ENCODE measurements at places on chromosomes 11 and 22.
A peak's percentile ranks its signal among the peaks of the same experiment; 100 is the strongest.

GRCh38 chr11:12746593-12747097 lies 72.4 kb downstream of the TEAD1 start:
- no peak for DNase-seq

DNA sequence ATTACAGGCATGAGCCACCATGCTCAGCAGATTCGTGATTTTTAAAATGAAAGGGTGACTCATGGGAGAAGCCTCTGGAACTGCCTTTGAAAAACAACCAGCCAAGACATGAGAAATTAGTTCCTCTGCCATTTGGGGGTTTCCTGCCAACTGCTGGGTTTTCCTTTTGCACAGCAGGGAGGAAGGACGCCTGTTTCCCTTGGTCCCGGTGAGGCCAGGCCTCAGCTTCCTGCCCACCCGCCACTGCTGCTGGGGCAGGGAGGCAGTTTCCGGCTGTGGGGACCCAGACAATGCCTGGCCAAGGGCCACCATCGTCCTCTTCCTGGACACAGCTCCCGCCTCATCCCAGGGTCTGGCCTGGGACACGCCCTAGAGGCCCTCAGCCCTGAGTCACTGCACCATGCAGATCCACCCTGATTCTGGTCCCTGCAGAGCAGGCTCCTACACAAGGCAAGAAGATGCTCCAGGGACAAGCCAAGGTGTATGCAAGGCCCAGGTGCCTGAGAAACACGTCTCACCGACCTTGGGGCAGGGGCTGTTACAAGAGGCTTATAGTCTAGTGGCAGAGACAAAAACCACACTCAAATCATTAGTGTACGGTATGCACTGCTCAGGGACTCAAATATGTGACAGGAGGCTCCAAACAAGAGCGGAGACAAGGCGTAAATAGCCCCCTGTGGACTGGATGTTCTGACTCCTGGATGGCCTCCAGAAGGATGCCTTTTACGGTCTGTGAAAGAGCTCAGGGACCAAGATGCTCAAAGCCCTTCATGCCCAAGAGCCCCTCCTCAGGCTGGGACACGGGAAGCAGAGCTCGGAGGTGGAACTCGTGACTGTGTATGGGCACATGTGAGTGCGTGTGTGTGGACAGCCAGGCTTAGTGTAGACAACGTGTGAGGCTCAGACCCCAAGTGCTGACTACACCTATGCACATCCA lies 10.0 kb downstream of the PPM1F start:
- DNase-seq, result peak; percentile 11

DNA sequence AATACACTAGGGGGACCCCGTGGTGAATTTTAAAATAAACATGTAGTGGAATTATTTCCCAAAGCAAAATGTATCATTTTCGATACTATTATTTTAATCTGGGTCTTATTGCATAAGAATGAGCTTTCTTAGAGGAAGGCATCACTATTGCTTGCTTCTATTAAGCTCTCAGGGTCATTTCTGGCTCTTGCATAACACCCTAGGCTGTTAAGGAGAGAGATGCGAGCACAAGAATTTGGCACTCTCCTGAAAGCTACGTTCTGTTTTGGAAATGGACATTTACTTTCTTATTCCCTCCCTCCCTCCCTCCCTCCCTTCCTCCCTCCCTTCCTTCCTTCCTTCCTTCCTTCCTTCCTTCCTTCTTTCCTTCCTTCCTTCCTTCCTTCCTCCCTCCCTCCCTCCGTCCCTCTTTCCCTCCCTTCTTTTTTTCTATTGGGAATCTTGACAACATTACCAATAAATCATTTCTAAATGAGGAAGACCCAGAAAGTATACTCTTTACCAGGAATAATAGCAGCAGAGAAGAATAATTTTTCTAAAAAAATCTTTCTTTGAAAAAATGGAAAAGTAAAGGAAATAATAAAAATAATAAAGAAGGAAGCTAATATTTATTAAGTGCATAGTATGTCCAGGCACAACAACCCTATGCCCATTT lies 83.6 kb upstream of the BDNF start:
- no peak for DNase-seq

DNA sequence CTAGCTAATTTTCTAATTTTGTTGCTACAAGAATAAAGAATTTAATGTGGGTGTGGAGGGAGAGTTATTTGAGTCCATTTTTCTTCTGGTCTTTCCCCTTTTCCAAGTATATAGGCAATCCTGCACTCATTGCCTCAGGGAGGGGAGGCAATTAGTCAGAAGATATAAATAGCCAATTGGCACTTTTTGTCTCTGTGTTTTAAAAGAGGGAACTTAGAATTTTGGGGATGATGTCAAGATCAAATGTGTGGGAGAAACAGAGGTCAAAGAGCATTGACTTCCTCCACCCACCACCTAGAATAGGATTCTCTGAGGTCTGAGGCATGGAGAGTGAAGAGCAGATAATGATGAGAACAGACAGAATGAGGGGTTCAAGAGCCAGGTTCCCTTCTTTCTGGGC lies 120.3 kb upstream of the ZC3H12C start:
- no peak for DNase-seq

GRCh38 chr11:128291007-128291406 lies 296.4 kb downstream of the ETS1 start:
- no peak for DNase-seq

- no peak for DNase-seq
Measured at GRCh38 chr11:131186629-131187101, 183.8 kb upstream of the NTM start.

DNA sequence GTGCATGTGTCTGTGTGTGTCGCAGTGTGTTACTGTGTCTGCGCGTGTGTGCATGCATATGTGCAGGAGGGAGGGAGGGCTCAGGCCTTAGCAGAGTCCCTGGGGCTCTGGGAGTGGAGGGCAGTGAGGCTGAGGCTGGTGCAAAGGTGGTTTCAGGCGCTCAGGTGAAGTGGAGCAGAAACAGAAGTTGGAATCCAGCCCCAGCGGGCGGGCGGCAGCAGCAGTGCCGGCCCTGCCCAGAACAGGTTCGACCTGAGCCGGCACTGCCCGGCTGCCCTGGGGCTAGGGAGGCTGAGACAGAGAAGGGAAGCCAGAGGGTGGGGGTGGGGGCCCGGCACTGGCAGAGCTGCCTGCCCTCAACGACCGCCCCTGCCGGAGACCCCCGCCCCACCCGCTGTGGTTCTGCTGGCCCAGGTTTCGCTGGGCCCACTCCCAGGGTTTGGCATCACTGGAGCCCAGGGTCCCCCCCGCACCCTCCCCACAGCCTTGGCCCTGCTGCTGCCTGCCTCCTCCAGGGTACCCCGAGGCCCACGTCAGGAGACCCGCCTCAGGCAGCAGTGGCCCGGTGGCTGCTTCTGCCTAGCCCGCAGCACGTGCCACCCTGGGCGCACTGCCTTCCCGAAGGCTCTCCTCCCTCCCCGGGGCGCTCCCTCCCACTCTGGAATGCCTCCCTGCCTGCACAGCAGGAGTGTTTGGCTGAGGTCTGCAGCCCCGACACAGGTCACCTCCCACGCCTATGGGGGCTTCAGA lies 13.3 kb downstream of the ASCL2 start:
- no peak for DNase-seq

DNA sequence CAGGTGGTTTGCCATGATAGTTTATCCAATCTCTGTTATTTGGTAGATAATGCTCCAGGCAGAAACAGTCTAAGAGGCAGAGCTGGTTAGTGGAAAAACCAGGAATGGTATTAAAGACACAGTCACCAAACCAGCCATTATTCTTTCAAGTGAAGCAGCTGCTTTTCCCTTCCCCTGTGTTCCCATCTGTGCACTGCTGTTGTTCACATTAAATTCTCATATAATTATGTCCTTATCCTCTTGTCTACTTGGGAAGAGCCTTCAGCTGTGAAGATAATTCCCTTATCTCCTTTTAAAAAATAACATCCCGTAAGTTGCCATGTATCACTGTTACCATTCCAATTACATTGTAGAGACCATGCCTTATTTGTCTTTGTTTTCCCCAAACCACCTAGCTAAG lies 5.2 kb upstream of the TBCEL start:
- DNase-seq, result no peak

DNA sequence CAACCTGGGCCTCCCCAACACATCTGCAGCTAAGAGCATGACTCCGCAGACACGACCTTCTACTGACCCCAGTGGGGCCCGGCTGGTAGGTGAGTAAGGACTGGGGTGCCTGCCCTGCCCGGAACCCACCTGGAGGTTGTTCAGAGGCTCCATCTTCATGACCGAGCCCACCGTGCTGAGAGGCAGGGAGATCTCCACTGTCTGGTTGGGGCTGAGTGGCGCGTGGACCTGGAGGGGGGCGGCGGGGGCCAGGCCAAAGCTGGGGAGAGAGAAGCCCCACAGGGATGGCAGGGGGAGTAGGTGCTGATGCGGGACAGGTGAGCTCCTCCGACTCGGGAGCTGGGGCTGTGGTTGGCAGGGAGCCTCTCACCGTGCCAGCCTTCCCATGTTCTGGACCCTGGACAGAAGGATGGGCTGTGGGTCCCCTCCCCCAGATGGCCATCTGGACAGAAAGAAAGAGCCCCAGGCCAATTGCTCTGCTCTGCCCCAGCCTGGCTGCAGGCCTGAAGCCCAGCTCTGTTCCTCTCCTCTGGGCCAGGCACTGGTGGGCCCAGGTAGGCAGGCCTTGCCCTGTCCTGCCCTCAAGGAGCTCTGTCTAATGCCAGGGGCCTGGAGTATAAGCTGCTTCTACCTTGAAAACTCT lies 16.3 kb upstream of the RASL10A start:
- no peak for DNase-seq

- DNase-seq, result no peak
Measured at GRCh38 chr22:33427461-33427860, 369.3 kb upstream of the SYN3 start.

DNA sequence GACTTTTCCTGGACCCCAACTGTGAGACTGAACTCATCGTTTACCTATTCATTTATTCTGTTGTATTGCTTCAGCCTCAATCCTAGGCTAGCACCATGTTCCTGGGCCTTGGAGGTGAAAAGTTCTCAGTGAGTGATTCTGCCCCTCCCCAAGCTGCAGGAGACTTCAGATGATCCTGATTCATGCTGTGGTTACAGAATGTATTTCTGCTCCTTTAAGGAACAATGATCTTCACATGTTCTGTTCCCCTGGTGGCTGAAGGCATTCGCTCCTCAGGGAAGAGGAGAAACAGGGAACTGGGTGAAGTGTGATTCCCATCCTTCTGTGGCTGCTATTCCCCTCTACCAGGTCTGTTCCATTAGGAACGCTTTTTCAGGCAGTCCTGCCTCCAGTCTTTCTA lies 2.4 kb downstream of the OR52E1 start:
- DNase-seq, result no peak

DNA sequence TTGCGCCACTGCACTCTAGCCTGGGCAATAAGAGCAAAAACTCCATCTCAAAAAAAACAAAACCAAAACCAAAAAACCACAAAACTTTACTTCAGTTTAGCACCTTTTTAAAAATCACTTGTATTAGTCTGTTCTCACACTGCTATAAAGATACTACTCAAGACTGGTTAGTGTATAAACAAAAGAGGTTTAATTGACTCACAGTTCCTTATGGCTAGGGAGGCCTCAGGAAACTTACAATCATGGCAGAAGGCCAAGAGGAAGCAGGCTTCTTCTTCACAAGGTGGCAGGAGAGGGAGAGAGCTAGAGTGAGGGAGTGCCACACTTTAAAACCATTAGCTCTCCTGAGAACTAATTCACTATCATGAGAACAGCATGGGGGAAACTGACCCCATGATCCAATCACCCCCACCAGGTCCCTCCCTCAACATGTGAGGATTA lies 261.3 kb downstream of the TMEM135 start:
- DNase-seq, result no peak

DNA sequence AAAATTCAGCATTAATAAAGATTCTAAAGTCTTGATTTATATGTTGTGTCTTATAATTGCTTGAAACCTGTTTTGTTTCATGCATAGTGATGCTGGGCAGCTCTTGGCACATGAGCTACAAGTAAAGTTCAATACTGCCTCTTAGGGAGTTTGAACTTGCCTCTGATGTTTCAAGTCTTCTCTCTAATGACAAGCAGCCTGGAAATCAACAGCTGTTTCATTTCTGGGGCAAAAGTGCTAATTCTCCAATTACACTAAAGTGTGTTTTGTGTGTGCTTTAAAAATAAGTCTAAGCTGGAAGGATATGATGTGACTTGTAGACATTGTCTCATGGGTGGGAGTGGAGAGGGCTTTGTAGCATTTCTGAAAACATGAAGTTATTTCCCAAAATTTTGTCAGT lies 23.7 kb upstream of the SESN3 start:
- DNase-seq, result no peak

GRCh38 chr22:40238425-40239344 lies 61.0 kb downstream of the TNRC6B start:
- no peak for DNase-seq

- DNase-seq, result no peak
Measured at GRCh38 chr11:36431429-36432092, 78.5 kb downstream of the TRAF6 start.

DNA sequence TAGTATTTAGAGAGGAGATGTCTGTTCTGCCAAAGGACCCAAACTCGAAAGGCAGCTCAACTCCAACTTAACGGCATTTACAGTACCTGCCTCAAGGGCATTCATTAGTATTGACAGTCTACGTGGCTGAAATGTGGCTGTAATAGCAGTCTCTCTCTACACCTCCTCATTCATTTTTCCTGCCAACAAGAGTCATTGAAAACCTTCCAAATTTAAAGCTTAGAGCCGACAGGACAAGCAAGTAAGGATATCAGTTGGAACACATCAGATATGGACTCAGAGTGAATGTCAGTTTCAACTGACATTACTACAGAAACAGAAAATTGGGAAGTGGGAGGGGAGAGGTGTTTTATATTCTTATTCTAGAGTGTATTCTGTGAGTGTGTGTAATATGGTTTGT lies 253.1 kb downstream of the CADM1 start:
- no peak for DNase-seq

- DNase-seq, result no peak
Measured at GRCh38 chr22:38599466-38599865, 29.5 kb upstream of the DMC1 start.

DNA sequence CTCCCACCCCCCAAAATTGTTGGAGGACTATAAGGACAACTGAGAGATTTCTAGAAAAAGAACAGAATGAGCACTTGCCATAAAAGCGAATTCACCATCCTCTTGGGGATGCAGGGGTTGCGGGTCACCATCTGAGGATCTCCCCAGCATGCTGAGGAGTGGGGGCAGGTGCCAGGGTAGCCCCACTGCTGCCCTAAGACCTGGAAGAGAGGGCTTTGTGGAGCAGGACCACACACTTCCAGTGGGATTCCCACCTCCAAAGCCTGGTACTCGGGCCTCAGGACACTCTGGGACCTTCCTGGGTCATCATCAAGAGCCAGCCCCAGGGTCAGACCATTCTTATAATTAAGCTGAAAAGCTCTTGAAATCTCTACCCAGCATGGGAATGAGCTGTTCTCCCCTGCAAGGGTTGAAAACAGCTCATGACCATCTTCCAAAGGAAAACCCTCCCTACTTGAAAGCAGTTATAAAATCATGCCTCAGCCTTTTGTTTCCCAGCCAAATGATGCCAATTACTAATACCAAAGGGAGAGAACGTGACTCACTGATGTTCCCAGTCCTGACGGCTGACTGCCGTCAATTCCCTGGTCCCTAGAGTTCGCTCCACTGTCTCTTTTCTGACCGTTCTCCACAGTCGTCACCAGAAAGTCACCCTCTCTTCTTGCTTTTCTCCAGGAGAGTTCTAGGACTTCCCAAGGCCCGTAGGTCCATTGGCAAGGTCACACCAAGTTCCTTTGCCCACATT lies 76.8 kb upstream of the CREB3L1 start:
- no peak for DNase-seq

- DNase-seq, result no peak
Measured at GRCh38 chr11:12042215-12042676, 33.8 kb upstream of the DKK3 start.

Data from T-helper 2 cell (primary cell).